ENCODE measurements at places on chromosomes 2 and 18. TPM values are rescaled to one million over a fixed set of nuclear protein-coding genes. Genes with fewer than 3 reads are reported as not detected.

GRCh38 chr18:60100778-60101177, 201.0 kb downstream of the PMAIP1 start:
- H3K27ac ChIP-seq, result no peak overlapping the region
- DNase-seq, result no peak
- H3K27me3 ChIP-seq, result no peaks in the 10 kb centered on the region
- H3K36me3 ChIP-seq, result no peaks in the 10 kb centered on the region

DNA sequence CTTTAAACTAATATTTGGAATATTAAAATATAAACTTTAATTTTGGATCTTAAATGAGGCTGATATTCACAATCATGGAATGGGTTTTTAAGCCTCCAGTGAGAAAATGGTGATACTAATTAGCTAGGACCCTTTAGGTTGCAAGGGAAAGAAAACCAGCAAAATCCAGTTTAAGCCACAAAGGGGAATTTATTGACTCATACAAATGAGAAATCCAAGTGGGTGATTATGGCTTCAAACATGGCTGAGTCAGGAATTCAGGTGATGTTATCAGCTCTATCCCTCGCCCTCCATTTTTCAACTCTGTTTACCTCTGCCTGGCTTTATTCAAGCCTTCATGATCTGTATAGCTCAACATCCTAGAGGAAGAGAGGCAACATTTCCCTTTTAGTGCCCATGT, 75.3 kb upstream of the DLX2 start:
- H3K4me3 ChIP-seq, result no peak overlapping the region
- no peak overlapping the region for H3K27ac ChIP-seq
- H3K36me3 ChIP-seq, result no peaks in the 10 kb centered on the region
- no peak for DNase-seq

DNA sequence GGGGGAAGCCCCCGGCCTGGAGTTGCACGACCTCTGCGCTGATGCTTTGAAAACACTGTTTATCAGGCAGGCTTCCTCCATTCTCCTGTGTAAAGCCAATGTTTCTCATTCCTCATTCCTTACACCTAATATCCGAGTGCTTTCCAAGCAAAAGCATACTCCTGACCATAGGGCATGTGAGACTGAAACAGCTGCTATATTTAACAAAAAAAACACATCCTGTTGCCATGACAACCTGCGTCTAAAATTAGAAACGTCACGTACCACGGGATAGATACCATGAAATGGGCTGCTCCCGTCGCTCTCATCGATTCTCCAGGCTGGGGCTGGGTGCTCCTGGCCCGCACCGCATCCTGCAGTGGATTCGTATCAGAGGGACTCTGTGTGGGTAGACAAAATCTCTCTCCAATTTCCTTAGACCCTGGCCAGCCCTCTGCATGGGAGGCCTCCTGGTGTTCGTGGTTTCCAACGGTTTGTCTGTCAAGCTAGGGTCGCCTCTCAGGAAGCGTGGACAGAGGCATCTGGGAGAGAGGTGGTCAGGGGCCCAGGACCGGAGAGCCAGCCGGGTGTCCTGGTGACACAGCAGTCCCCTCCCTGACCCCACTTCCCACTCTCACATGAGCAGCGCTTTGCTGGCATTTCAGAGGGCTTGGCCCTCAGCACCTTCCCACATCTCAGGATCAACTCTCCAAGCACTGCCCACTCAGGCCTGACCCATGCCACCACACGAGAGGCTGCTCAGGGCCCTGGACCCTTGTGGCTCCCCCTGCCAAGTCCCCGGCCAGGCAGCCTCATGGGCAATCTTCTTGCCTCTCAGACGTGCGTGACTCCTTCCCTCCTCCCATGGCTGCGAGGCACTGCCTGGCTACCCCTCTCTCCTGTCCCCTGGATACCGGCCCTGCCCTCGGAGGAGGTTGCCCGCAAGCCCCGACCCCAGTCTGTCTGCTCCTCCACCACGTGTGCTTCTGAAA, 268.1 kb downstream of the NDUFA10 start:
- peaks cover 19% of the 10 kb centered on the region for H3K4me1 ChIP-seq
- no peaks in the 10 kb centered on the region for H3K36me3 ChIP-seq
- H3K27me3 ChIP-seq, result peaks cover 3% of the 10 kb centered on the region
- DNase-seq, result no peak
- H3K27ac ChIP-seq, result no peak overlapping the region
- H3K4me3 ChIP-seq, result no peak overlapping the region

DNA sequence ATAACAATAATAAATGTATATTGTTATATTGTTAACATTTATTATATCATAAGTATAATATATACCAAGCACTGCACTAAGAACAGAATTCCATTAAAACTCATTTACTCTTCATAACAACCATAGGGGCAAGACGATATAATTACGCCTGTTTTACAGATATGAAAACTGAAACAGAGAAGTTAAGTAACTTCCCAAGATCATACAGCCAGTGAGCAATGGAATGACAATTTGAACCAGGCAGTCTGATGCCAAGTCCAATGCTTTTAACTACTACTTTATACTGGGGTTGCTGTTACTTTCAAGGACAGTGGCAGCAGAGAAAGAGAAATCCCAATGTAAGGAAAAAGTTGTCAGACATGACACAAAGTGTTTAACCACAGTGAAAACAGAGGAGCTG, 338.8 kb upstream of the ID2 start:
- no peak for DNase-seq
- H3K27ac ChIP-seq, result no peak overlapping the region
- H3K36me3 ChIP-seq, result no peaks in the 10 kb centered on the region
- no peaks in the 10 kb centered on the region for H3K27me3 ChIP-seq
- no peaks in the 10 kb centered on the region for H3K4me1 ChIP-seq
- no peak overlapping the region for H3K4me3 ChIP-seq

DNA sequence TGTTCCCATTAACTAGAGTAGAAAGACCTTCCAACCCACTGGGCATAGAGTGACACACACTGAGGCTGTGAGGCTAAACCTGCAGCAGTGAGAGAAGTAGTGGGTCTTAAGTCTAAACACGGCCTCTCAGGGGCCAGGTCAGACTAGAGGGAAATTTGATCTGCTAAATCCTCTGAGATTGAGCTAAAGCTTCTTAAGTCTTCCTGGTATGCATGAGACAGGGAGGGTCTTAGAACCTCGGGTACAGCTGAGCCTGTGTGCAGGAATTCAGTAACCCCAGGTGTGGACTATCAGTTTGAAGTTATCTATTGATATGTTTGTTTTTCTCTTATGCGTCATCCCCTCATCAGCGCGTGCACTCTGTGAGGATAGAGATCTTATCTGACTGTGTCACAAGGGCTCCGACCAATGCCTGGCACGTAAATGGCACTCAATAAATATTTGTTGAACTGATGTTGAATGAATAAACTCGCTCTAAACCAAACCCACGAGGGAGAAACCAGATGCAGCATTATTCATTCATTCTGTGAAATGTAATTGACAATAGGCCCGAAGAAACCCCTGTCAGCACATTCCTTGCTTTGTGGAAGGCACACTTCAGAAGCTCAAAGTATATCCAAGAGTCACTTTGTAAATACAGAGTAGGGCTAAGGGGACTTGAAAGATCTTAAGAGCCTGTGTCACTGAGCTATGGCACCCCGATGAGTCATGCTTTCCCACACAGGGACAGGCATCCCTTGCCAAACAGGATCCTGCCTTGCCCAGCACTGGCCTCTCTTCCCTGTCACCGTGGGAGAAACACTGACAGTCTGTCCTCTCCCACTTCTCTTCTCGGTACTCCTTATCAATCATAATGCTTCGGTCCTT, 21.7 kb upstream of the RAB10 start:
- H3K36me3 ChIP-seq, result no peaks in the 10 kb centered on the region
- H3K4me3 ChIP-seq, result no peak overlapping the region
- peaks cover 71% of the 10 kb centered on the region for H3K4me1 ChIP-seq
- peak overlapping the region; percentile 82 for H3K27ac ChIP-seq
- H3K27me3 ChIP-seq, result no peaks in the 10 kb centered on the region

DNA sequence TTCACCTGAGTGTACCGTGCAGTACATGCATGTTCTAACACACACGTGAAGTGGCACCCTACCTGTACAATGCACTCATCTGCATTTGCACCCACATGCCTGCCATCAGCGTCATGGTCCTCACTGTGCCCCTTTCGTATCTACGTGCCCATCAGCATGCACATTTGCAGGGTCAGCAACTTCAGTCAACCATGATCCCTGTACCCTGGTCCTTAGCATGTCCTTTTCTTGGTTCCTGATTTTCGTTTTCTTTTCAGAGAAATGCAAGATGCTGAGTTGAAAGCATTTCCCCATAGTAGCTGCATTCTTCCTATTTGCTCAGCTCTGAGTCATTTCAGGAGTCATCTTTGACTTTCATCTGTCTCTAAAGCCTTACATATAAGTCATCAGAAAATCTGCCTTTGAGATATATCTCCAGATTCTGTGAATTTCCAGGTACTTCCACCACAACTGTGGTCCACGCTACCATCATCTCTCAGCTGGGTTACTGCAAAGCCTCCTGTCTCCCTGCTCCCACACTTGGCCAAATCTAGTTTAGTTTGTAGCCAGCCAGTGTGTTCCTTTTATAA, 14.7 kb upstream of the PUM2 start:
- no peaks in the 10 kb centered on the region for H3K36me3 ChIP-seq
- DNase-seq, result no peak
- no peak overlapping the region for H3K4me3 ChIP-seq
- no peaks in the 10 kb centered on the region for H3K27me3 ChIP-seq

GRCh38 chr2:16900405-16901025, 234.9 kb upstream of the CYRIA start:
- no peak for DNase-seq
- H3K4me1 ChIP-seq, result no peaks in the 10 kb centered on the region
- H3K36me3 ChIP-seq, result no peaks in the 10 kb centered on the region
- no peak overlapping the region for H3K4me3 ChIP-seq
- no peaks in the 10 kb centered on the region for H3K27me3 ChIP-seq
- H3K27ac ChIP-seq, result no peak overlapping the region

LYPD1 gene
- not detected for total RNA-seq

- H3K36me3 ChIP-seq, result no peaks in the 10 kb centered on the region
- no peaks in the 10 kb centered on the region for H3K4me1 ChIP-seq
- no peak overlapping the region for H3K4me3 ChIP-seq
Observed at GRCh38 chr2:18412980-18413675, 147.3 kb downstream of the RDH14 start.

- no peaks in the 10 kb centered on the region for H3K36me3 ChIP-seq
- H3K27me3 ChIP-seq, result peaks cover 8% of the 10 kb centered on the region
- H3K4me3 ChIP-seq, result no peak overlapping the region
- no peak overlapping the region for H3K27ac ChIP-seq
- H3K4me1 ChIP-seq, result no peaks in the 10 kb centered on the region
Observed at GRCh38 chr2:25174192-25174861, 5.9 kb upstream of the POMC start.

DNA sequence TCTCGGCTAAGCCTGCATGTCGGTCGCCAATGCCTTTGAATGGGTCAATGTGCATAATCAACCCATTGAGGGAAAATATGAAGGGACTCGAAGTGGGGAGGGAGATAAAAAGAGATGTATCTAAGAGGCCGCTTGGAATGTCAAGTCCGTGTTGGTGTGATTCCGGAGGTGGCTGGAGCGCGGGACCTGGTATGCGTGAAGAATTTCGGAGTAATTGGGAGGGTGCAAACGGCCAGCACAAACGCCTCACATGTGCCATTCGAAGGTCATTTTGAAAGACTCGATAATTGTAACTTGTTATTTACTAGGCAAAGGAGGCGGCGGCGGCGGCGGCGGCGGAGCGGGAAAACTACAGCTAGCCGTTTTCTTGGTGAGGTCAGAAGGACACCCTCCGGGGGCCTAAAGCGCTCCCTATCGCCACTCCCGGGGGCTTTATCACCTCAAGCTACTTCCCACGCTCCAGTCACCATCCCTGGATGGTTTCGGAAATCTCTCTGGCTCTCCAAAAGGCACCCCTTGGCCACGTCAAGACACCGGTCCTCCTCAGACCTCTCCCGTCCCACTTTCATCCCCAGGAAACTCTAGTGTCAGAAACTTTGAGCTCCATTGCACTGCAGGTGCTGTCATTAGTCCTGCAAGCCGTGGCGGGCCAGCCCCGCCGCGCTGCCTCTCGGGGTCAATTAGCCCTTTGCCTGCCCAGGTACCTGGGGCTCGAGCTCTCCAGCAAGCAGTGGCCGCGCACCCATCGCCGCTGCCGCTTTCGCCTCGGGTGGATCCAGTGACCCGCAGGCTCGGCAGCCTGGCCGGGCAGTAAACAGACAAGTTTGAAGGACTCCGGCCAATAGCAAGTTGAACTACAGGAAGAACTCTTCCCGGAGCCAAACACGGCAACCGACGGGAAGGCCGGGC, 1.5 kb downstream of the ERBB4 start:
- peak overlapping the region; percentile 70 for H3K4me3 ChIP-seq
- peaks cover 32% of the 10 kb centered on the region for H3K4me1 ChIP-seq
- H3K27me3 ChIP-seq, result peaks cover 41% of the 10 kb centered on the region
- DNase-seq, result peak; percentile 61

- H3K4me1 ChIP-seq, result no peaks in the 10 kb centered on the region
- H3K36me3 ChIP-seq, result no peaks in the 10 kb centered on the region
- no peaks in the 10 kb centered on the region for H3K27me3 ChIP-seq
- DNase-seq, result no peak
- no peak overlapping the region for H3K4me3 ChIP-seq
- H3K27ac ChIP-seq, result no peak overlapping the region
Observed at GRCh38 chr2:8977758-8978157, 25.7 kb downstream of the MBOAT2 start.

DNA sequence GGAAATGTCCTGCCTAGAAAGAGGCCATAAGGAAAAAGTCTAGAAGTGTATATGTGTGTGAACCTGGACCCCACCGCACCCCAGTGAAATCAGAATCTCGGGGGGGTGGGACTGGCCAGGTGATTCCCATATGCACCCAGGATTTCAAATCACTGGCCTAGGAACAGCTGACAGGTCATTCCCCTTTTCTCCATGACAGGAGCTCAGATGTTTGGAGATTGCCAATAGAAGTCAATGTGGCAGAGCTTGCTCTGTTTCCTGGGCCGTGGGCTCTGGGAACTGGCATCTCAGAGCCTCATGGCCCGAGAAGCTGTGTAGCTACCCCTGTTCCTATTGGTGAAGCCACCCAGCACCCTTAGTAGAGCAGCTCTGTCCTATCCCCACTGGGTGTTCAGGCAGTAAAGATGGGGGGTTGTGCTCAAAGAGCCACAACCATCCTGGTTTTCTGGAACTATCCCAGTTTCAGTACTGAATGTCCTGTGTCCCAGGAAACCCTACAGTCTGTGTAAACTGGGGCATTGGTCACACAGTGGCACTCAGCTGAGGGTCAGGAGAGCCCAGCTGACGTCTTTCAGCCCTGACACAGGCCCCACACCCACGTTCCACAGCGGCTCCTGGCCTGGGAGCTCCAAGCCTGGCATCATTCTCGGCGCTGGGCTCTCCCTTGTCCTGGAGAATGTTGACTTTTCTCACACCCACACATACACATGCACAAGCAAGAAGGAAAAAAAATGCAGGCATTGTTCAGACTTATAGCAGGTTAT, 18.9 kb downstream of the GNLY start:
- H3K27me3 ChIP-seq, result no peaks in the 10 kb centered on the region
- no peak overlapping the region for H3K4me3 ChIP-seq
- DNase-seq, result no peak
- H3K36me3 ChIP-seq, result no peaks in the 10 kb centered on the region

- H3K27ac ChIP-seq, result no peak overlapping the region
- DNase-seq, result no peak
- H3K36me3 ChIP-seq, result no peaks in the 10 kb centered on the region
- H3K4me1 ChIP-seq, result no peaks in the 10 kb centered on the region
- no peaks in the 10 kb centered on the region for H3K27me3 ChIP-seq
Observed at GRCh38 chr18:45071956-45072355, 391.3 kb downstream of the SETBP1 start.

All from suprapubic skin (tissue), 4 donors.